ENCODE measurements at places on chromosomes 6 and 20.

DNA sequence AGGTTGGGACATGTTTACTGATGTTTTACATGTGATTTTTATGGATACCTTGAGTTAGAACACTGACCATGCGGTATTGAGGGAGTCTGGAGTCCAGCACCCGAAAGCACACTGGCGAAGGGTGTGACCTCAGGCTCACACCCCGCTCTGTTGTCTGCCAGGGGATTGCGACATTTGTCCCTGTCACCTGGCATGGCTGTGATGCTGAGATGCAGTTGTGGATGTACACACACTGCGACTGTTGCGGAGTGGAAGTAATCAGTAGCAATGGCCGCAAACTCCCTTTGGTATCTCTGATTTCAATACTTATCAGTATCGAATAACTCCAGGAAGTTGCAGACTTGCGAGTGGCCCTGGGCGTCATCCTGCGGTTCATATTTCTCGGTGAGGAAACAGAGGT lies 43.2 kb downstream of the CDH4 start:
- no peak for DNase-seq

DNA sequence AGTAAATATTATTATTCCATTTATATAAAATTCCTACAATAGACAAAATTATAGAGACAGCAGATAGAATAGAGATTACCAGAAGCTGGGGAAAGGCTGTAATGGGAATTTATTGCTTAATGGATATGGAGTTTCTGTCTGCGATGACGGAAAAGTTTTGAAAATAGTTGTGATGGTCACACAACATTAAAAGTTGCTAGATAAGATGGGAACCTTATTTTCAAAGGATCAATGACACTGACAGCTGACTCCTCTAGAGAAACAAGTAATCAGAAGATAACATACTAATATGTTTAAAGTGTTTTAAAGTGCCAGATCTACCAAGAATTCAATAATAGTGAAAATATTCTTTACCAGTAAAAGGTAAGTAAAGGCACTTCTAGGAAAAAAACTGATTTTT lies 236.3 kb downstream of the HIVEP2 start:
- DNase-seq = no peak

- no peak for DNase-seq
Measured at GRCh38 chr6:73858376-73858775, 162.4 kb downstream of the CD109 start.

- no peak for DNase-seq
Measured at GRCh38 chr20:16711661-16712258, 18.1 kb upstream of the SNRPB2 start.

DNA sequence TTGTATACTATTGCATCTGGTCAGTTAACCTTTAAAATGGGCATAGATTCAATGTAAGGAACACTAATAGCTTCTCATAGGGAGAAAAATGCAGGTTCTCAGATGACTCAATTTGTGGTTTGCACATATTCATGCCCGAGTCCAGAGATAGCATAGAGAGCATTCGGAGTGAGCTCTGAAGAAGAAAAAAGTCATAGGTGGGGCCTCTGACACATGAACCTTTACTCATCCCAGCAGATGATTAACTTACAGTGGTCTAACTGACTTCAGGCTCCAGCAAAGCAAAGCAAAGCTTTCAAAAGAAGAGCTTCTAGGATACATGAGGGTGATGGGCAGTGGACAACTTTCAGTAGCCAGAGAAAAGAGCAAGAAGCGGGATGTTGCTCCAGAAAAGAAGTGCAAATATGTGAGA lies 55.3 kb upstream of the BTN3A2 start:
- DNase-seq = no peak

DNA sequence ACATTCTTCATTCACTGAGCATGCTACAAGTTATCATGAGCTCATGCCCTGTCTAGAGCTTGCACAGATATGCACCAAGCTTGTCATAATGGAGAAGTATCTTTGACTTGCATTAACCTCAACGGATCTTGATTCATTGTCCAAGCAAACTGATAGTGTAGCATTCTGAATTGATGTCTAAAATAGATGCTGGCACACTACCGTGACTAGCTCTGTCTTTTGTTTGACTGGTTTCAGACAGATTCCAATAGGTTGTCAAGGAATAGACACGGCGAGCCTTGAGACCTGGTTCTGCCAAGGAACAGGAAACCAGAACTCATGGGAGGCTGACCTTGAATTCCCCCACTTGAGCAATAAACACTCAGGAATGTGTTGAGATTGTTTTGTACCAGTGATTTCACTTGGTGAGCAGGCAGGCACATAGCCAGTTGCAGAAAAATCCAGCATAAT lies 1153.1 kb upstream of the GJE1 start:
- no peak for DNase-seq

DNA sequence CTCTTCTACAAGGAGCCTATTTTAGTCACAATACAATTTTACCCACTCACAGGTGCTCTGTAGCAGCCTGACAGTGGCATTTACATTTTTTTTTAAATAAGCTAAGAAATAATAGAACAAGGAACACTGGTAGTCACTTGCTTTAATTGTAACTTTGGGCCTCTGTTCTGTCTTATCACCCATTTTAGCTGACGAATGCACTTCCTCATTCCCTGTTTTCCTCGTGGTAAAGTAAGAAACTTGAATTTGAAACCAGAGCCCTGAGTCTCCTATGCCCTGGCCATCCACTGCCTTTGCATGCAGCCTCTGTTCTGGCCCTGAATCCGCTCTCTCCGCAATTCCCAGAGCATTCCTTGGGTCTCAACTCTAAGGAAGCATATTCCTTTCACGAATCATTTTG lies 550.6 kb downstream of the PTPRT start:
- no peak for DNase-seq

GRCh38 chr20:58840816-58841538 lies 9.7 kb downstream of the GNAS-AS1 start:
- no peak for DNase-seq

- DNase-seq = no peak
Measured at GRCh38 chr6:107655864-107656263, 165.9 kb downstream of the SOBP start.

DNA sequence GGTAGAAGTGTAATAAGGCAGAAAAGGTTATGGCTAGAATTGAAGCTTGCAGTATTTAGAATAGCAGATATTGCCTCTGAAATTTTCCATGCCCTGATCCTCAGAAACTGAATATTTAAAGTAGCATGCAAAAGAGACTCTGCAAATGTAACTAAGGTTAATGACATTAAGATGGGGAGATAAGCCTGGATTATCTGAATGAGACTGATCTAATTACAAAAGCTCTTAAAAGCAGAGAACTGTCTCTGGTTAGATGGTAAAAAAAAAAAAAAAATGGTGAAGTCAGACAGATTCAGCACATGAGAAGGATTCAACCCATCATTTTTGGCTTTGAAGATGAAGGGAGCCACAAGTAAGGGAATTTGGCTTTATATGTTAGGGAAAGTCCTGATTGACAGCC lies 503.7 kb upstream of the IRAK1BP1 start:
- peak; percentile 48 for DNase-seq

GRCh38 chr6:96184798-96185197 lies 169.0 kb downstream of the FUT9 start:
- no peak for DNase-seq

GRCh38 chr6:113635222-113635986 lies 221.7 kb upstream of the MARCKS start:
- DNase-seq = no peak

GRCh38 chr6:47144306-47144705 lies 102.2 kb upstream of the ADGRF1 start:
- no peak for DNase-seq

DNA sequence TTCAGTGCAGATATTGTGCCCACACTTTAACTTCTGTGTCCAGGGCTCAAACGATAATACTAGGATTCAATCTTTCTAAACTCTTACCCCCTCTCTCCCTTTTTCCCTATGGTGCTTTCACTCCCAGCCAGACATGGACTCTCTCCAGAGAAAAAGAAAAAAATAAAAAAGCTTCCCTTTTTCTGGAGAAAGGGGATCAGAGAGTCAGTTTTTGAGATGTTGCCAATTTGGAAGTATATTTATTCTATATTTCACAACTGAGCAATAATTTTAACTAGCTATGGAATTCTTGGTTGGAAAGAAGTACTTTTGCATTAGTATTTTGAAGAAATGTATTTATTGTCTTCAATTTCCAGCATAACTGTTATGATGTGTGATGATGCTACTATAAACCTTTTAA lies 72.2 kb upstream of the ZFP64 start:
- DNase-seq = no peak

DNA sequence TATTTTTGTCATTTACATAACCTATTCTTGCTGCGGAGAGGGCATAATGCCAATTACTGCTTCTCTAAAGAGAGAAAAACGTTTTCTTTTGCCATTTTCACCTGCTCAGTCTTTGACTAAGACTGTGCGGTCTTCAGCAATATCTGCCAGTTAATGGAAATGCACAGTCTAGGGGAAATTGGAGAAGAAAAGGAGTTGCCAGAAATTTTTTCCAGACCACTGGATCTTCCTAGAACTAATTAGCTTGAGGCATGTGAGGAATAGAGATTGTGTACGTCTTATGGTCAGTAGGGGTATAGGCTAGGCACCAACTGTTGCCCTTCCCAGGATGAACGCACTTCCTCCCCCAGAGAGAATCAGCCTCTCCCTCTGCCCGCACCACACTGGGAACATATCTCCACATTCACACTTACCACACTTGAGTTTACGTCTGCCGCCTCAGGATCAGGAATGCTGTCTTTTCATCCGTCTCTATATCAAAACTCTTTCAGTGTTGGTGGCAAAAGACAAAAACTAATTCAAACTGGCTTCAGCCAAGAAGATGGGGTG lies 67.9 kb upstream of the E2F3 start:
- no peak for DNase-seq

GRCh38 chr6:166848979-166849748 lies 107.2 kb downstream of the RNASET2 start:
- DNase-seq = no peak

GRCh38 chr6:25971187-25971821 lies 8.7 kb downstream of the TRIM38 start:
- no peak for DNase-seq

GRCh38 chr6:116685437-116685993 lies 4.5 kb downstream of the KPNA5 start:
- DNase-seq = no peak

DNA sequence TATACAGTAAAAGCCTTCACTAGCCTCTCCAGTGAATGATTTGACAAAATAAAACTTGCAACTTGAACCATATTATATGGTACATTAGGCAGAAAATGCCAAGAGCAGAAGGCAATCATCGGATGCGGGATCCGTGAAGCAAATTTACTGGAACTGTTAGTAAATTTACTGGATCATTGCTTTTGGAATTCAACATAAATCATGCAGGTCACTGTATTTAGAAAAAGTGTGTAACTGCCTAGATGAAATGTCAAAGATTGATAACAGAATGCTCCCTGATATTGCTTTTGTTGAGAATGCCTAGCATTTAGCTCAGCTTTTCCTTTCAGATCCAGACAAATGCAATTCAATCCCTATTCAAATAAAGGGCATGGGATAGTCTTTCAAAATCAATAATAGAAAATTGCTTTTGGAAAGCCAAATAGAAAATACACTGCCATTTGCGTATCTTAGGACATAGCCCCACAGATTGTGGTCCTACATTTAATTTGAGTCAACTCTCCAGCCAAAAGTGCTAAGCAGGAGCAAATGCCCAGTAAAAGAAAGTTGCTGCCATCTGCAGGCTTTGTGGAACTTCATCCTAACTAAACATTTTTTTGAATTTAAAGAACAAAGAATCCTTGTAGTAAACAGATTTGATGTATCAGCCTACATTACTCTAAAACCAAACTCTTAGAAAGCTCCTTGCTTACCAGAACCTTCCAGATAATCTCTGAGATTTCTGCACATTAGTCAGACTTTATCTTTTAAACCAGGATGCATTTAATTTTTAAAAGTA lies 109.5 kb upstream of the HSF2 start:
- peak; percentile 4 for DNase-seq

- DNase-seq = peak; percentile 61
Measured at GRCh38 chr6:113859349-113860180, 2.4 kb downstream of the MARCKS start.

GRCh38 chr6:139014945-139015344 lies 13.6 kb upstream of the ABRACL start:
- no peak for DNase-seq

GRCh38 chr20:59322081-59322480 lies 21.7 kb downstream of the EDN3 start:
- no peak for DNase-seq

GRCh38 chr6:23522792-23523547 lies 603.0 kb upstream of the NRSN1 start:
- no peak for DNase-seq

GRCh38 chr6:14799928-14800327 lies 445.9 kb upstream of the JARID2 start:
- DNase-seq = peak; percentile 45

- no peak for DNase-seq
Measured at GRCh38 chr6:107592806-107593205, 102.9 kb downstream of the SOBP start.

- no peak for DNase-seq
Measured at GRCh38 chr6:40280231-40280630, 306.9 kb downstream of the LRFN2 start.

- DNase-seq = no peak
Measured at GRCh38 chr6:18088419-18089296, 33.8 kb downstream of the NHLRC1 start.

DNA sequence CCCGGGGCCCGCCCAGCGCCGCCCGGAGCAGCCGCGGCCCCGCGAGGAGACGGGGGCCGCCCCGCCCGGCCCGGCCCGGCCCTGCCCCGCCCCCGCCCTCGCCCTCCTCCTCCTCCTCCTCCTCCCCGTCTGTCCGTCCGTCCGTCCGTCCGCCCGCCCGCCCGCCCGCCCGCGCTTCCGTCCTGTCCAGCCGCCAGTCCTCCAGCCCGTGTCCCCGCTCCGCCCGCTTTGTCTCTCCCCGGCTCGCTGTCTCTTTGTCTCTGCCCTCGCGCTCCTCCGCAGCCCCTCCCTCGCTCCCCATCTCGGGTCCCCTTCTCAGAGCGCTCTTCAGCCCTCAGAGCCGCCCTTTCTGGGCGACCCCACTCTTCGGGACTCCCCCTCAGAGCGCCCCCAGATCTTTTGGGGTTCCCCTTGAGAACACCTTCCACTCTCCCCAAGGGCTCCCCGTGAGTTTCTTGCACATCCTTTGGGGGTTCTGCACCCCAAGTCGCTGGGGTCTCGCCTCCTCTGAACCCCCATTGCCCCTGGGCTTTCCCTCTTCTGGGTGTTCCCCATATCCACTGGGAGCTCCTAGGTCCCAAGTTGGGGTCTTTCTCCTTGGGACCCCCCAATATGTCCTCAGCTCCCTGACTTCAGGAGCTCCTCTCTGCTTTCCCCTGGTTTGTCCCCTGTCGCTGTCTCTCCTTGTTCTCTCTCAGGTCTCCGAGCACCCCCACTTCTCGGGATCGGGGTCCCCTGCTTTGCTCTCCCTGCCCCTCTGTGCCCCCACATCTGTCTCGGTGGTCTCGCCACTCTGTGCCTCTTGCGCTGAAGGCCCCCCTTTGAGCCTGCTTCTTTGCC lies 79.5 kb upstream of the MYL9 start:
- peak; percentile 83 for DNase-seq

DNA sequence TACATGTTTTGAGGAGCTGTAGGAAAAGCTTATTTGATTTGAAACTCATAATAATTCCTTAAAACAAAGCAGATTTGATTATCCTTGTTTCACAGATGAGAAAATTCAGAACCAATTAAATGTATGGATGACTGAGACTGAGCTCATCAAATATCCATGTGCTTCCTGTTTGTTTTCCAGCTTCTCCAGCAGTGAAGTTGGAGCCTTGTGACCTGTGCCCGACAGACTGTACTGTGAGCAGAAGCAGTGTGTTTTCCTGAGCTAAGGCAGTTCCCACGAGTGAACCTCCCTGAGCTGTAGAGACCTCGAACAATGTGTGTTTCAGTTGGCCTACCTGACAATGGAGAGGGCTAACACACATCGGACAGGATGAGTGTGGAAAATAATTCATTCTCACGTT lies 599.5 kb upstream of the NRSN1 start:
- no peak for DNase-seq
